Motor neuron (in vitro differentiated cells): ENCODE measurements at places on chromosomes 3 and 15. TPM values are rescaled to one million over a fixed set of nuclear protein-coding genes. Genes with fewer than 3 reads are reported as not detected.

The NR2C2 gene
- total RNA-seq, result 56.6 and 67.9 TPM in 2 replicates

- no peak for ATAC-seq
Observed at GRCh38 chr3:140216249-140216648, 281.3 kb downstream of the CLSTN2 start.

DNA sequence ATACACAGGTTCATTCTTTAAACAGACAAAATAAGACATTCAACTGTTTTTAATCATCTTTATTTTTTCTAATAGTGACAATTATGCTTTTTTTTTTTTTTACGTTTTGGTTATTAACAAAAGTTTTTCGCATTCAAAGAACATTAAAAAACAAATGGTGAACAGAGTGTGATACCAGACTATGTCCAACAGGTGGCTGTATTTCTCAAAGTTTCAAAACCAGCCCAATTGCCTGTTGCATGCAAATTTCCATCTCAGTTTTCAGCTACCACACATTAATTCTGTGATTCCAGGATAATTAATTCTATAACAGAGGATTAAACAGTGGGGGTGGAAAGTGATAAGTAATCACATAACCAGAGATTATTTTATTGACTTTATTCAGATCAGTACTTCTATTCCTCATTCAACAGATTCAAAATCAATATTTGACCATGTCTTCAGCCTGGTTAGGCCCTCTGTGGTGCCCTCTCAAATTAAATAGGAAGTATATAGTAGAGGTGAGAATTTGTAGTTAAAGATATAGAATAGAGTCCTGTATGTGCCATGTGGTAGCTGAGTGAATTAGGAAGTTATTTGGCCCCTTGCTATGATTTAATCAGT is 122.2 kb upstream of the DCBLD2 start:
- no peak for ATAC-seq

DNA sequence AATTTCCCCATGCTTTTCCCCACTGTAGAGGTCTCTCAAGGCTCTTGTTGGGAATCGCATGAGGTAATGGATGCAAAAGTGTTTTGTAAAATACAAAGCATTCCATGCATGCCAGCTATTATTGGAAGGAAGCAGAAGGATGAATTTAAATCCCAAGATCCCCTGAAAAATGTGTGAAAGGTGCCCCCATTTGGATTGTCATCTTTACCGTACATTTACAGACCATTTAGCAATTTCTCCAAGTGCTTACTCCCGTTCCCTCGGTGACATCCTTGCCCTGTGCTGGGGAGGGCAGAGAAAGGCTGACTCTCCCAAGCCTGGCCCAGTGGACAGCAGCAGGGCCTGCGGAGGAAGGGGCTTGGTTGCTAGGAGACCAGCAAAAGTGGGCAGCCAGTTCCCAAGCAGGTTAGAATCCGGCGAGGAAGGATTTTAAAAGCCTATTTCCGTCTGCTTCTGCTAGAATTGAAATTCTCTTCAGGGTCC is 31.1 kb upstream of the NEO1 start:
- ATAC-seq, result peak; percentile 96

GRCh38 chr3:187920030-187920429 is 174.8 kb upstream of the BCL6 start:
- ATAC-seq, result no peak

- peak; percentile 75 for ATAC-seq
Observed at GRCh38 chr3:26712211-26713026, 89.8 kb downstream of the LRRC3B start.

The CPNE4 gene
- total RNA-seq, result 1.2 and 2.1 TPM in 2 replicates

GRCh38 chr15:72785841-72786240 is 2.3 kb upstream of the ADPGK start:
- ATAC-seq, result no peak

The KCNMB3 gene
- 2.0 and 2.5 TPM in 2 replicates for total RNA-seq

DNA sequence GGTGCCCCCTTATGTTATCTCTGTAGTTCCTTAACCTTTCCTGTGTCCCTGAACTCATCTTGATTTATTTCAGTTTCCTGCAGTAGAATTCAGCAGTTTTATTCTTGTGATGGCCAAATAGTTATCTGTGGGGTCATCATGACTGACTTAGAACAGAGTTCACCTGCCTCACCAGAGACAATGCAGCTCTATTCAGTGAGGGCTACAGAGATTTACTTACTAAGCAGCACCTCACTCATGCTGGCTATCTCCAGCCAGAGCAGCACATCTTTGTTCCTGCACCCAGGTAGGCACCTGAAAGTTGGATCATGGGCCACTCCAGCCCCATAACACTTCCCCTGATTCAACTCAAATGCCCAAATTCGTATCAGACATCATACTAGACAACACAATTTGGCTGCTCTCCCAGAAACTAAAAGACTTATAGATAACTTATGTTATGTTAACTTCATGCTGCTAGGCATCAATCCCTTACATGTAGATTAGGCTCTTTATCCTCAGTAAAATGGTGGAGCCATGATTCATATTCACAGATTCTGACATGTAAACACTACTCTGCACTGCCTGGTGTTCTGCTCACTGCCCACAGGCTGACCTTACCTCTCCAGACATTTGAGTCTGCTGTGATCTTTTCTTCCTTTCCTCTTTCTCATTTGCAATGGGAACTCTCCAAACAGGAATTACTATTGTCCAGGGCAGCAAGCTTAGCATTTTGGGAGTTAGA is 9.3 kb upstream of the GOLGB1 start:
- ATAC-seq, result no peak

GRCh38 chr3:101829874-101830273 is 19.4 kb upstream of the NFKBIZ start:
- no peak for ATAC-seq

DNA sequence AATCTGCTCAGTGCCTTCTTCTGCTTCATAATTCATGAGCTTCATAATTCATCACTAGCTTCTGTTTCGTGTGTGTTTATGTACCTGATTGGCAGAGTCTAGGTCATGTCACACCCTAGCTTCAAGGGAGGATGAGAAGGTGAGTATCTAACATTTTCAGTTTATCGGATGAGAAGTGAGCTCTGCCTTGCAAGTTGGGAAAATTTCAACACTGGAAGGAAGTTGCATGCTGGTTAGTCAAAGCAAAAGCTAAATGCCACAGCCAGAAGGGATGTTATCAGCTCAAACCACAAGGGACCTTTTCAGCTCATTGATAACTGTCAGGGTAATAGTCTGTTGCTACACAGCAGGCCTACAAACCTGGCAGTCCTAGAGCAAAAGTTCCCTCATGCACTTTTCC is 7.3 kb upstream of the TNFSF10 start:
- no peak for ATAC-seq

DNA sequence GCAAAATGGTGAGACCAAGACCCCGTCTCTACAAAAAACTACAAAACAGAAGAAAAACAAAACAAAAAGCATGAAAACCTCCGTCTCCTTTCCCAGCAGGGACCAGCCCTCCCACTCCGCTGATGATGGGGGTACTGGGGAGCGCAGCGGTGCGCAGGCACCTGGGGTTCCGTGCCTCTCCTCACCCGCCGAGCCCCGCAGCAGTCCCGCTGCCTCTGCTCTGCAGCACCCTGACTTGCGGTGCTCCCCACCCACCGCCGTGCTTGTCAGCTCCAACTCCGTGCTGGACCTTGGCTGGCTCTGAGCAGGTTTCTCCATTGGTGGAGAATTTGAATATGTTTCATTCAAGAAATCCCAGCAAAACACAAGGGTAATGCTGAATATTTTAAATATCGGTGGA is 46.7 kb upstream of the ATP10A start:
- no peak for ATAC-seq

- ATAC-seq, result no peak
Observed at GRCh38 chr3:51938780-51939425, 2.8 kb downstream of the RRP9 start.

GRCh38 chr3:71662056-71662455 is 63.1 kb downstream of the EIF4E3 start:
- ATAC-seq, result no peak

The ZNF660 gene
- 7.3 and 11.3 TPM in 2 replicates for total RNA-seq

GRCh38 chr3:193190146-193190786 is 50.8 kb upstream of the PLAAT1 start:
- ATAC-seq, result peak; percentile 67

- ATAC-seq, result peak; percentile 11
Observed at GRCh38 chr3:128492671-128493569, at the start of gene GATA2. Gene GATA2, minus strand, starts transcription at chr3:128493201. Its CDS starts 6,170 bp downstream, at chr3:128487031.

DNA sequence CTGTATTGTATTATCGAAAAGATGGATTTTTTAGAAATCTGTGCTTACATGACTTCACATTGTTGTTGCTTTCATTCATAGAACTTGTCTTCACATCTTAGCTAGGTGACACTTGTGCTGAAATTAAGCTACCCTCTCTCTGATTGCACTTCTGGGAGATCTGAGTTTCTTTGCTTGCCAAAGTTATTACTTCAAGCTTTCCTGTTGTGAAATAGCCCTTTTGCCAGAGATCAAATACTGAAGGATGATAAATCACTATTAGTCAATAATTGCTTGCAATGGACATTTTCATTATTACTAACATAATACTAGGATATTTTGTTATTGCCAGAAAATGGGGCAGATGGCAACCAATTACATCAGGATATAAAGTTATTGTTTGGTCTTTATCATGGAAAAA is 34.7 kb downstream of the PIK3CA start:
- ATAC-seq, result no peak

DNA sequence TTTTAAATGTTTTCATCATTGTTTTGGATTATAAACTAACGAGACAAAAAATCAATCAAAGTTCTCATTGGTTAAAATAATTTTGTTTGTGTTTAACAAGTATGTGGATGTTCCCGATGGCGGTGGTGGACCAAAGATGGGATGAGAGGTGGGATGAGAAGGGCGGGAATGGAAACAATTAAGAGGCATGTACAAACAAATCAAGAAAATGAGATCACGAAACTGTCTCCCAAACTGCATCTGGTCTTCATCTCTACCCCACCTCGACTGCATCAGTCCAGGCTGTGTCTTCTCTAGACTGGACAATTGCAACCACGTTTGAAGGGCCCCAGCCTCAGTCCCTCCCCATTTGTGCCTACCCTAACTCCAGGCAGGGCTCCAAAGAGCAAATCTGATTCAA is 56.1 kb downstream of the SLC12A8 start:
- ATAC-seq, result no peak

The SCG3 gene
- 0.21 TPM in 1 of 2 replicates, not detected in the other for total RNA-seq

DNA sequence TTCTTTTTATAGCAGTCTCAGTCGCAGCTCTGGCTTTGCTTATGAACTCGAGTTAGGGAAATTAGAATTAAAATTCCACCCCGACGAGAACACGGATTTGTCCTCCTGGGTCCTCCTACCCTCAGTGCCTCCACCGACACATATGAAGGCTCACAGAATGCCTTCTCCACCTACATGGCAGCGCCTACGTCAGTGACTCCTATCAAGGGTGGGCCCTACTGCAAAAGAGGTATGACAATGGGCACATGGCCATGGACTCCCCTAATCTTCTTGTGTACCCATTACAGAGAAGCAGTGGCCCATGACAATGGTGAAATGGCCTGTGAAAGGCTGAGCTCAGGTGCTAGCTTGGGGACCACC is 173.0 kb upstream of the TLE3 start:
- ATAC-seq, result no peak

DNA sequence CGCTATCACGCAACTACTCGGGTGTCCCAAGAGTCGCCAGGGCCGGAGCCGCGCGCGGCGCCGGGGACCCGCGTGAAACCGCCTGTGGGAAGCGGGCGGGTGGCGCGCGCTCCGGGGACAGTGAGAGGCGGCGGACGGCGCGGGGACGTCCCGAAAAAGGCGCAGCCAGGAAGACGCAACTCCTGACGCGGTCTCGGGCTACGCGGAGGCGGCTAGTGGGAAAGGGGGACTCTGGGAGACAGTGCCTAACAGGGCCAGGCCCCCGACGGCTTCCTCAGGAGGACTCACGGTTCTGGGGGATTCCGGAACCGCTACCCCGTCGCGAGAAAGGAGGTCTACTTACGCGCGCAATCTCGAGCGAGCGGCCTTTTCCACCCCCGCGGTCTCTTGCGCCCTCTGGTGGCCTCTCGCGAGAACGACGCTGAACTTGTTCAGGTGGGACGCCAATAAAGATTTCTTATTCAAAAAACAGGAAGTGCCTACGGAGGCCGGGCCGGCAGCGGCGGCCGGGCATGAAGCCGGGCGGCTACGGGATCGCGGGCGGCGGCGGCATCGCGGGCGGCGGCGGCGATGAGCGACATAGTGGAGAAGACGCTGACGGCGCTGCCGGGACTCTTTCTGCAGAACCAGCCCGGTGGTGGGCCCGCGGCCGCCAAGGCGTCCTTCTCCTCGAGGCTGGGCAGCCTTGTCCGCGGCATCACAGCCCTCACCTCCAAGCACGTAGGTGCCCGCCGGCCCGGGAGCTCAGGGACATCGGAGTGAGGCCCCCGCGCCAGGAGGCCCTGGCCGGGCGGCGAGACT is at the start of gene AP4E1:
TSS of gene AP4E1 (plus strand) at position 475 of the 801 bp plus-strand sequence. CDS start at position 571, 96 bp downstream.
- peak; percentile 85 for ATAC-seq

DNA sequence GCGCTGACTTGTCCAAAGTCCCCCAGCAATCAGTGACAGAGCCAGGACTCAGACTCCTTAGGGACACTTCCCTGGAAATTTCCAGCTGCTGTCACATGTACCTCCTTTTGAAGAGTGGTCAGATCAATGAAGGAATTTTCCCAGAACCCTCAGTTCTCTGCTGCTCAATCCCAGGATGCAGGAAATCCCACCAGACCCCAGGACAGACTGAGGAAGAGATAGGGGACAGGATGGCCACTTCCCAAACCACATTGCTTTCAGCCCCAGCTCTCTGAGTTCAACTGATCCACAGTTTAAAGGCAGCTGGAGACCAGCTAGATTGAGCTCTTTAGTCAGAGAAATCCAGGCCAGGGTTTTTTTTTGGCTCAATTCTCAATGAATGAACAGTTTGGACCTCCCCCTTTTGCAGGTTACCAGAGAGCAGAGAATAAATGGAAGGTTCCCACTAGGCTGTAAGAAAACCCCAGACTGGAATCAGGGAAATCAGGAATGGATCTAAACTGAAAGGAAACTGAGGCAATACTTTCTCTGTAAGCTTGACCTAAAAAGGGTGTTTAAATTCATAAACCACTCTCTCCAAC is 1.5 kb downstream of the CYP1A1 start:
- ATAC-seq, result peak; percentile 15

The ZNF620 gene
- total RNA-seq, result 16.1 and 16.5 TPM in 2 replicates

The LAMB2 gene
- 31.8 and 32.6 TPM in 2 replicates for total RNA-seq
